GM06990 (cell line): ENCODE measurements at places on chromosomes 1 and 21.
A peak's percentile ranks its signal among the peaks of the same experiment; 100 is the strongest.

- DNase-seq = no peak
These were observed 758 bp upstream of the ATAD3B start for GRCh38 chr1:1470626-1471388.

DNA sequence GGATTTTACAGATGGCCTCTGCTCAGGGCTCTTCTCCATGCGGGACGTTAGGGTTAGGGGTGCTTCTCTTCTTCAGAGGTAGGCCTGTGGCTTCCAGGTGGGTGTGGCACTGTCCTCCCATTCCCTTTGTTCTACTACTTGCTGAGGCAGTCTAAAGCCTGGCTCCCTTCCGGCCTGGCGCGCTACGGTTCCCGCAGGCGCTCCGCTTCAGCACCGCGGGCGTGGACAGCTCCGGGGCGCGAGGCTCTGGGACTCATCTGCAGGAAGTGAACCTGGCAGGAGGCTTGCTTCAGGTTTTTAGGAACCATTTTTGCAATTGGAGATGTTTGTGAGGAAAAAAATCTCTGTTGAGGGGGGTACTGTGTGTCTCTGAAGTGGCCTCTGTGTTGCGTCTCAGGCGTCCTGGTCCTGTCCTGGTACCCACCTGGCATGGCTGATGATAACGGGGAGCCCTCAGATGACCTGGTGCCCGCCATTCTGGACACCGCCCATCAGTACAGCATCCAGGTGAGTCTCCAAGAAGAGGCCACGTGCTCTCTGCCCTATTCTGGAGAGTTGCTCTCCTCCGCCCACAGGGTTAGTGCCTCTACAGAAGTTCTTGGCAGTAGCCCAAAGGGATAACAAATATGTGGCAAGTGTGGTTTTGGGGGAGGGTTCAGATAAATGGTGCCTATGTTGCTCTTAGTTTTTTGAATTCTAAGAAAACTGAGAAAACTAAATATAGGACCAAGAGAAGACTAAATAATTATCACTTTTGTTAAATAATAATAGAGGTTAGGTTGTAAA lies 1.9 kb downstream of the MANEAL start:
- DNase-seq = peak; percentile 31

DNA sequence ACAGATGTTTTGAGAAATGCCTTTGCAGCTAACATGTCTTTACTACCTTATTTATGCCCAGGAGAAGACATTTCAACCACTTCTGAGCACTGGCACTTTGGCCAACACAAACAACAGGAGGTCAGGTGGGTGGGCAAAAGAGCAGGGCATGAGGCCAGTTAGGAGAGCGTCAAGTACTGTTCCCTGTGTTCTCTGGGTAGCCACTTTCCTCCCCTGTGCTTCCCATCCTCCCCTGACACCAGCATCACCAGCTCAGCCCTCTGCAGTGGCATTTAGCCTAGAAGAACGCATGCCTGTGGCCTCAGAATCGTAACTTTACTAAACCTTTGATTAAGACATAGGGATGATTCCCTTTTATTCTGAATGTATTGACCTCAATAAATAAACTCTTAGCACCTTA lies 18.3 kb downstream of the BTG2 start:
- no peak for DNase-seq

GRCh38 chr1:109772658-109773202 lies 9.0 kb upstream of the EPS8L3 start:
- DNase-seq = no peak

GRCh38 chr1:75257424-75257823 lies 123.2 kb downstream of the LHX8 start:
- no peak for DNase-seq

GRCh38 chr21:42411891-42412635 lies 8.4 kb downstream of the UBASH3A start:
- no peak for DNase-seq

DNA sequence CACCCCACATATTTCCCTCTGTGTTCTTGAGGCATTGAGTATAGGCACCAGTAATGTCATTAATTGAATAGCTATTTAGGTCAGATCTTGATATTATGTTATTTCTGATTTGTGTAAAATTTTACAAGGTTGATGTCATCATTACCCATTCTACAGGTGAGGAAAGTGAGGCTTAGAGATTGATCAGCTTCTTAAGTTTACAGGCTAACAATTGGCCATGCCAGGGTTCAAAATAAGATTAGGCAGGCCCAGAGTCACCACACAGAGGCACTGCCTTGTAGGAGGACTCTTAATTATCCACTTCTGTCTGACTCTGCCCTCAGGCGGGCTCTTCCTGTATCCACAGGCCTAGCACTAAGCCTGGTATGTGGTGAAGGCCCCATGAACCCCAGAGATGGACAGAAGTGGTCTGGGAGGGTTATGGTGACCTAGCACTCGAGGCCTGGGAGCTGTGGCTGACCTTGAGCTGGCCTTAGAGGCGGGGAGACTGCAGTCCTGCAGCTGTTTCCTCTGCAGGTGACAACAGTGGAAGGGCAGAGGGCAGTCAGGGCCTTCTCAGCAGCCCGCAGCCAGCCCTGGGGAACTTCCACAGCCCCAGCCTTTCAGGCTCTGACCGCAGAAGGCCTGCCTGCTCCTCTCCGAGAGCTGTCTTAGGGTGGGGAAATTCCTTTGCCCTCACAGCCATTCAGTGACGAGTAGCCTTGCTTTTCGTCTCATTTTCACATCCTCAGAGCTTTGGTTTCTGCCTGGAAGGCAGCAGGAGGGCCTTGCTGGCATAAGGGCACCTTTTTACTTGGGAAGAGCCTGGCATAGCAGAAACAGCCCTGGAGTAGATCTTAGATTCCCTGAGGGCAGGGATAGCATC lies 12.2 kb downstream of the ZDHHC18 start:
- DNase-seq = peak; percentile 83

DNA sequence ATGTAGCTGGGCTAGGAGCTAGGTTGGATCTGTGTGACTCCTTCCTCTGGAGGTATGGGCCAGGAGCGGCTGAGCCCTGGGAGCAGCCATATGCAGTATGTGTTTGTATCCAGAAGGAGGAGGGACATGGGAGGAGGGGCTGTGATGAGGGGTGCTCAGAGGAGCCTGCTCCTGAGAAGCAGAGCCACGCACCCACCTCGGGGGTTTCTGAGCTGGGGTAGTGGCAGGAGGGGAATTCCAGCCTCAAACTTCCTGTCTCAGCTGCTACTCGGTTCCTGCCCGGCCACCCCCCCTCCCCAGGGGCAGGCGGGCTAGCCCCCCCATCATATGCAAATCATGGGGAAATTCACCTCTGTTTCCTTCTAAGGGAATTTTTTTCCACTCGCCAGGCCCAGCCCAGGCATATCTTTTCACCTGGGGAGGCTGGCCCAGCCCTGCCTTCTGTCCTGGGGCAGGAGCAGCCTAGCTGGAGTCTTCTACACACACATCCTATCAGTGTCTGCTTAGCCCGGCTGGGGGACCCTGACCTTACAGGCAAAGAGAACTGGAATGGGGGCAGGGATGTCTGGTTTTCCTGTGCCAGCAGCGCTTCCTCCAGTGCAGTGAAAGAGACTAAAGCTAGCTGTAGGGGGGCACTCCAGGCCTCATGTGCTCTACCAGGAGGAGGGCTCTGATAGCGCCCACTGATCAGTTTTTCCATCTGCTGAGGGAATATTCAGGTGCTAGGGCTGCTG lies 3.0 kb downstream of the ZC3H12A start:
- DNase-seq = peak; percentile 86

- no peak for DNase-seq
These were observed 32.0 kb downstream of the OLFM3 start for GRCh38 chr1:101964708-101965107.

DNA sequence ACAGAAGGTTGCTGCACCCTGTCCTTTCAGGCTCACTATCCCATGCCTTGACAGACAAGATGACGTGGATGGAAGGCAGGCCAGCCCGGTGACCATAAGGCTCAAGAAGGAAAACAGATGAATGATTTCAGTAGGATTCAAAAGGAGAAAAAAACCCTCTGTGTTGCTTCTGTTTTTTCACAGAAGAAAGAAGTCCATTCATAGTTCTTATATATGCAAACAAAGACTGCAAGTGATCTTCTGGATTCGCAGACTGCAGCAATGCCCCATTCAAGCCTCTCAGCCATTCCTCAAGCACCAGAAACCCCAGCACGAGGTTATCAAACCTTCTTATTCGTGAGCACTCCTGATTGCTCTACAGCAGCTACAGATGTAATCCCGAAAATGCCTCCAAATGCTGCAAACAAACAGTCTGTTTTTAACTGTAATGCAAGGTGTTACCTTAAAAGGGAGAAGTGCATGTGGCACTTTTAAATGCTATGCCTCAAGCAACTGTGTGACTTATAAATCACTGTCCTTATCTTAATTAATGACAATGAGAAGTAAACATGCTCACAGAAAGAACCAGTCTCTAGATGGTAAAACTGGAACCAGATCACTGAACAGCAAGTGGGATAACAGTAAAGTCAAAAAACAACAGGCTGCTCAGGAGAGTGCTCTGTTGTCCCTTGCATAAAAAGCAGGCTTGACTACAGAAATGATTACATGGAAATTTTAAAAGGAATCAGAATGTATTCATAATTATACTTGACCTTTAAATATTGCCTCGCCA lies 173.9 kb downstream of the HHIPL2 start:
- no peak for DNase-seq

GRCh38 chr1:60963167-60963940 lies 119.0 kb upstream of the NFIA start:
- no peak for DNase-seq

- DNase-seq = no peak
These were observed 98.8 kb downstream of the SDCCAG8 start for GRCh38 chr1:243354511-243355153.

GRCh38 chr1:205246351-205247119 lies 18.8 kb downstream of the TMCC2 start:
- DNase-seq = no peak

DNA sequence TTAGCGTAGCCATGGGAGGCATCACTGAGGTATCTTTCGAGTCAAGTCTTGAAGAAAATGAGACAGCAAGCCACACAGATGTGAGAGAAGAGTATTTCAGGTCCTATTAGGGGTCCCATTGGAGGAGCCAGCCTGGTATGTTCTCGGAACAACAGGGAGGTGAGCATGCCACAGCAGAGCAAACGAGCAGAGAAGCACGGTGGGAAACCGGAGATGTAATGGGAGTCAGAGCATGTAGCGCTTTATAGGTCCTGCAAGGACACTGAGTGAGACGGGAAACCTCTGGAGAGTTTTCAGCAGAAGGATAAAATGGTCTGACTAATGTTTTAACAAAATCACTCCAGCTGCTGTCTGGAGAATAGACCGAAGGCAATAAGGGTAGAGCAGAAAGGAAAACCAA lies 15.9 kb downstream of the H3-3A start:
- DNase-seq = no peak

DNA sequence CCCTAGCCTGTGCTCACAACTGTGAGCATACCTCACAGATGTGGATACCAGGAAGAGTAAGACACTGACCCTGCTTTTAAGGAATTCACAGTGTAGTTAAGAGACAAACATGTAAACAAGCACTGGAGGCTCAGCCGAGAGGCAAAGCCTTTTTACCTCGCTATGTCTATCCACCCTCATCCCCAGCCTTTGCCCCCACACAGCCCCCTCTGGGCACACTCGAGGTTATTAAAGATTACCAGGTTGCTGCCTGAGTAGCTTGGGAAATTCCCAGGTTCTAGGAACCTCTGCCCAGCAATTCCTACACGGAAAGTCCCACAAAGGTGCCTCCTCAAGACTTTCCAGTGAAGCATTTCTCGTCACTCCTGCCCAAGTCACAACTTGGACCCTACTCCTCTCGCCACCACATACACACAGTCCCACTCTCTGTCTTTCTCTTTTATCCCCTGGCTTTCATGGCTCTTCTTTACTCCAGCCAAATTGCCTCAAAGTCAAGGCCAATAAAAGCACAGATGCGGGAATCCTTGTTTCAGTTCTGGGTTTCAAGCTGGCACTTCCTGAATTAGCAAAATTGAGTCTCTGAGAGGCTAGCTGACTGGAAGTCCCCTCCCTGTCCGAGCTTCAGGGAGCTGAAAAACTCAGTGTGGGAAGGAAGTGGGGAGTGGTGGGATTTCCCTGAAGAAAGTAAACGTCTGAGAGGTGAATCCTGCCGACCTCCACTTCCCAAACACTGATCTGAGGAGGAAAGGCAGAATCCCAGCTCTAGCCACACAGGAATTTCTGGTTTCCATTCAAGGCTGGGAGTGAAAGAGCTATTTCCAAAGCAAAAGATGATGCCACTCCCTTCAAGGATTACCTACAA lies 7.6 kb downstream of the DENND2D start:
- DNase-seq = peak; percentile 49

- no peak for DNase-seq
These were observed 836.1 kb upstream of the ADAMTS5 start for GRCh38 chr21:27802816-27803475.

DNA sequence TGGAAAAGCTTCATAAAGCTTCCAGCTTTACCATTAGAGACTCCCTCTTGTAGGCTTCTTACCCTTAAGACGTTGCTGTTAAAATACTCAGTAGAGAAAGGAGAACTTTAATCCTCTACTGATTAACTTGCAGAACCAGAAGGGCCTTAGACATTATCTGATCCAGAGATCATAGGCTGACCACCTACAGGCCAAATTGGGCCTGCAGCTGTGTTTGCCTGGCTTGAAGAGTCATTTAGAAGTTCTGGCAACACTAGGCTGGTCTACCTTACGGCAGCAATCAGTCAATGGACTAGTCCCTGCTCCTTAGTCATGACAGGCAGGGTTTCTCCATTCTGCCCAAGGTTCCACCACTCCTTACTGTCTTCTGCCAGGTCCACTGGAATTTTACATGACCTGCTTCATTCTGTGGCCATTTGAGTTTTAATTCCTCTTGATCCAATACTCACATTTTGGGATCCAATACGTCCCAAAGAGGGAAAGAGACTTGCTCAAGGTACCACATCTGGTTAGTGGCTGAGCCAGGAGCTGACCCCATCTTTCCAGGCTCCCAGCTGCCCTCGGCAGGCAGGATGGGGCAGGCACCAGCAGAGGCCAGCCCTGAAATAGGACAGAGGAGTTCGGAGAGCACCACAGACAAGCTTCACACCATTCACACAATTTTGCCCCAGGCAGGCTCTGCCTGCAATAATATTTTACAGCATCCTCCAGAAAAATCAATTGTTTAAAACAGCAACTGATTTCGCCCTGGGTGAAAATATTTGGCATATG lies 96.8 kb downstream of the TNR start:
- DNase-seq = no peak

- DNase-seq = no peak
These were observed 26.4 kb upstream of the IGSF3 start for GRCh38 chr1:116693759-116694480.

- DNase-seq = no peak
These were observed 27.0 kb downstream of the PROX1 start for GRCh38 chr1:214014730-214015129.
